ENCODE measurements at places on chromosomes 13 and 19.

- DNase-seq, result peak; percentile 94
Observed at GRCh38 chr13:104571161-104571892, 1505.1 kb upstream of the SLC10A2 start.

DNA sequence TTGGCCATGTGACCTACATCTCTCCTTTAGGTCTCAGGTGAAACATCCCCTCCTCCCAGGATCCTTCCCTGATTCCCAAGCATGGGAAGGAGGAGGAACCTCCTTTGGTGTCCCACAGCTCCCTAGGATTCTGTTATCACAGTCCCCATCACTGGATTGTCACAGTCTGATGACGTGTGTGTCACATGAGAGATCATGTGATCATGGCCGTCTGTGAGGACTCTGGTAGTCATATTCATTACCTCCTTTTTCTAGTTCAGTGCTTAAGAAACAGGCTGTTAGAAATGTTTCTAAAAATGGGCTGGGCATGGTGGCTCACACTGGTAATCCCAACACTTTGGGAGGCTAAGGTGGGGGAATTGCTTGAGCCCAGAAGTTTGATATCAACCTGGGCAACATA lies 3.0 kb downstream of the DHX34 start:
- no peak for DNase-seq

- no peak for DNase-seq
Observed at GRCh38 chr19:45467115-45467455, 711 bp upstream of the FOSB start.

GRCh38 chr13:111865826-111866225 lies 201.1 kb upstream of the SOX1 start:
- DNase-seq, result no peak

- DNase-seq, result no peak
Observed at GRCh38 chr13:39455521-39456175, 147.3 kb downstream of the LHFPL6 start.

GRCh38 chr13:43127827-43128226 lies 104.4 kb downstream of the DNAJC15 start:
- no peak for DNase-seq

DNA sequence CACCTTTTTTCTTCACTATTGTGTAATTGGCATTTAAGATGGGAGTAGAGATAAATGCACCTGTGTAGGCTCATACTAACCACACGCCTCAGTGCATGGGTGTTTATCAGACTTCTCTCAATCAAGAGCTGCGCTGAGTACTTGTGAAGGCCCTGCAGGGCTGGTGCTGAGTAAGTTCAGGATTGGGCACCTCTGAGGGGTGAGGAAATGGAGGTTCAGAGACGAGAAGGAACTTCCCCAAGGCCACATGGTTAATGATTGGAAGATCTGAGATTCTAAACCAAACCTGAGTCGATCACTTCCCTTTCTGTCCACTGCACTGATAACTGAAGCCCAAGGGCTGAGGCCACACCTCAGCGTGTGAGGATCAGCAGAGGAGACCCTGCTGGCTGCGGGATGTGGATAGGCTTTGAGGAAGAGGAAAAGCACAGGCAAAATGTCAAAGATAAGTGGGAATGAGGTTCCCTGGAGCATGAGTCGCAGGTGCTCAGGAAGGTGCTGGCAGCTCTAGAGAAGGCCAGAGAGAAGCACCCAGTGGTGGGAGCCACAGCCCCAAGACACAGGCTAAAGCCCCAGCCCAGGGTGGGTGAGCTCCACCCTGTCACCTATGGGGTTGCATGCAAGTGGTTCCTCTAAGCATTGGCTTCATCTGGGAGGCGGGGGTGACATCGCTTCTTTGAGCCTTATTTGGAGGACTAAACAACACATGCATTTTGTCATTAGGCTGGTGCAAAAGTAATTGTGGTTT lies 32.3 kb upstream of the GJB6 start:
- no peak for DNase-seq

- no peak for DNase-seq
Observed at GRCh38 chr13:52896827-52897659, 48.6 kb upstream of the PCDH8 start.

- no peak for DNase-seq
Observed at GRCh38 chr13:95239283-95239682, 62.0 kb downstream of the ABCC4 start.

GRCh38 chr19:7645163-7645562 lies 8.3 kb downstream of the STXBP2 start:
- DNase-seq, result no peak

- no peak for DNase-seq
Observed at GRCh38 chr19:44596428-44597130, 16.8 kb upstream of the IGSF23 start.

DNA sequence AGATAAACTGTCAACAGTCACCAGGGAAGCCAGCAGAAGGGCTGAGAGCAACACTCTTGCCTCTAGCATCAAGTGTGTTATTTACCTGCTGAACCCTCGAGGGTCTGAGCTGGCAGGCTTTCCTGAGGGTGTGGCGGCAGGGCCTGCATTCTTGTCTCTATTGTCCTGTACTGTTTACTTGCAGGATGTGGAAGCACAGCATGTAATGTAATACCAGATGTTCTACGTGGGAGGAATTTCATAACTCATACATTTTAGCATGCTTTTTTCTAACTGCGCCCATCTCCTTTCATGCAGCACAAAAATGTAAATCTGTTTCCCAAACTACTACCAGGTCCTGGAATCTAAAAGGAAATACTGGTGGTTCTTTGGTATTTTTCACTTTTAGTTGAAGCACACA lies 153.1 kb downstream of the RGCC start:
- DNase-seq, result no peak

- peak; percentile 64 for DNase-seq
Observed at GRCh38 chr19:7681340-7682174, 924 bp downstream of the TRAPPC5 start.

GRCh38 chr13:101698400-101698799 lies 245.9 kb downstream of the ITGBL1 start:
- DNase-seq, result no peak

GRCh38 chr19:42075364-42075615 lies 676 bp upstream of the ZNF574 start:
- peak; percentile 53 for DNase-seq

DNA sequence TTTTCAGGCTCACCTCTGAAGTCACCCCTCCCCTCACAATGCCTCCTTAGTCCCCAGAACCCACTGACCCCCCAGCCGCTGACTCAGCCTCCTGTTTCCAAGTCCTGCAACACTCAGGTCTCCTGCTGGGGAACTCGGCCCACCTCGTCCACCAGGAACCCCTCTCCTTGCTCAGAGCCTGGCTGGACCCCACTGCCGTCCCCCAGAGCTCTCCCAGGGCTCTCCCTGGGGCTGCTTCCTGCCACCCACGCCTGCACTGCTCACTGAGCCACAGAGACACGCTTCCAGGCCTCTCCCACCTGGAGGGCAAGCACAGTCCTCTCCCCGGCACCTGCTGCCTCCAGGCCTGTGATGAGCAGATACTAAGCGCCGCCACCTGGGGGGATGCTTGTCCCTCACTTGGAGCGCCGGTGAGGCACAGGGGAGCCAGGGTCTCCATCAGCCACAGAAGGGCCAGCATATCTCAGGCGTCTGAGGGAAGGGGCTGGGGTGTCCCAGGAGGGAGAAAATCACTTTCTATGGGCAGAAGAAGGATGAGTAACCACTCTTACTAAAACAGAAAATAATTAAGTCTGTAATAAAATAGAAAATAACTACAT lies 53.8 kb downstream of the KLF2 start:
- no peak for DNase-seq

DNA sequence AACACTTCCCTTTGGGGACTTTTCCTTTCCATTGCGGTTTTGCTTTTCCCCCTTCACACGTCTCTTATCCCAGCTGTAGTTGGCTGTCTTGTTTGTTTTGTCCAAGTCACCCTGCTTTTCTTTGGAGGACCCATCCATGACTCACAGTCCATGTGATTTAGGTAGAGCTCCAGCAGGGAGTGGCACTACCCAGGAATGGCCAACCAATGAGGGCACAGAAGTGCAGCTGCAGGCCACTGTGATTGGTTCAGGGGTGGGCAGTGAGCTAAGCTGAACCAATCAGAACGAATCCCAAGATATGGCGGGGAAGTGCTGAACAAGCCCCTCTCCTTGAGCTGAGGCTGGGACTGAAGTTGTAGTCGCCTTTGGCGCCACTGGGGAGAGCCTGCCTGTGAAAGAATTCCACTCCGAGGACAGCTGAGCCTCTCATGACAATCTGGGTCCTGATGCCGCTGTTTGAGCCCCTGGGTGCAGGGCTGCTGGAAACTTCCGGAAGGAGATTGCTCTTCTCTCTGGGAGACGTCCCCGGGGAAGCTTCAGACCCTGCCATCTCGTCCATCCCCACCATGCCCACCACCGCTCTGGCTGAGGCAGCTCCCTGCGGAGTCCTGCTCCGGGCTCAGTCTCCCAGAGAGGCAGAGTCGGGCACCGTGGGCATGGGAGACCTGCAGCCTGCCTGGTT lies 62.9 kb upstream of the URI1 start:
- no peak for DNase-seq

DNA sequence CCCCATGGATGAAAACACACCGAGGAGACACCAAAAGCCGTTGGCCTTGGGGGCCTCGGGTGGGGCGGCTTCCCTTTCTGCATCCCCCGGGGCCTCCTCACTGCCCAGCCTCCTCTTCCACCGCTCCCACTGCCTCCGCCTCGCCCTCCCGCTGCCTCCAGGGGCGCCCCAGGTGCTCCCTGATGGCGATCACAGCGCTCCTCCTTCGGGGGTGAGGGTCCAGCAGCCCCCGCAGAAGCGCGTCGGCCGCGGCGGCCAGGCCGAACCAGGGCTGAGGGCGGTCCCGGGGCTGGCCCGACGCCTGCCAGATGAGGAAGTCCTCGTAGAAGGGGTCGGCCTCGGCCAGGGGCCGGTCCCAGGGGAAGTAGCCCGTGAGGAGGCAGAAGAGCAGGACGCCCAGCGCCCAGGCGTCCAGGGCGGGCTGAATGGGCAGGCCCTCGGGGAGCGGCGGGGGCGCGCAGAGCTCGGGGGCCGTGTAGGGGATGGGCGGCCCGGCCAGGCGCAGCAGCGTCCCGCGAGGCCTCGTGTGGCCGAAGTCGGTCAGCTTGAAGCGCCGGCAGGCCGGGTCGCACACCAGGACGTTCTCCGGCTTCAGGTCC lies 7.2 kb downstream of the SBK2 start:
- no peak for DNase-seq

- DNase-seq, result no peak
Observed at GRCh38 chr13:39419876-39420275, 183.1 kb downstream of the LHFPL6 start.

GRCh38 chr13:20525144-20525600 lies 485 bp downstream of the CRYL1 start:
- DNase-seq, result peak; percentile 31

- no peak for DNase-seq
Observed at GRCh38 chr19:45816236-45817009, 1.3 kb upstream of the RSPH6A start.

- no peak for DNase-seq
Observed at GRCh38 chr19:40530091-40530901, 46.4 kb upstream of the SHKBP1 start.

GRCh38 chr13:114145256-114145655 lies 12.8 kb upstream of the RASA3 start:
- no peak for DNase-seq

- DNase-seq, result no peak
Observed at GRCh38 chr19:10289167-10289835, 451 bp upstream of the ICAM5 start.

DNA sequence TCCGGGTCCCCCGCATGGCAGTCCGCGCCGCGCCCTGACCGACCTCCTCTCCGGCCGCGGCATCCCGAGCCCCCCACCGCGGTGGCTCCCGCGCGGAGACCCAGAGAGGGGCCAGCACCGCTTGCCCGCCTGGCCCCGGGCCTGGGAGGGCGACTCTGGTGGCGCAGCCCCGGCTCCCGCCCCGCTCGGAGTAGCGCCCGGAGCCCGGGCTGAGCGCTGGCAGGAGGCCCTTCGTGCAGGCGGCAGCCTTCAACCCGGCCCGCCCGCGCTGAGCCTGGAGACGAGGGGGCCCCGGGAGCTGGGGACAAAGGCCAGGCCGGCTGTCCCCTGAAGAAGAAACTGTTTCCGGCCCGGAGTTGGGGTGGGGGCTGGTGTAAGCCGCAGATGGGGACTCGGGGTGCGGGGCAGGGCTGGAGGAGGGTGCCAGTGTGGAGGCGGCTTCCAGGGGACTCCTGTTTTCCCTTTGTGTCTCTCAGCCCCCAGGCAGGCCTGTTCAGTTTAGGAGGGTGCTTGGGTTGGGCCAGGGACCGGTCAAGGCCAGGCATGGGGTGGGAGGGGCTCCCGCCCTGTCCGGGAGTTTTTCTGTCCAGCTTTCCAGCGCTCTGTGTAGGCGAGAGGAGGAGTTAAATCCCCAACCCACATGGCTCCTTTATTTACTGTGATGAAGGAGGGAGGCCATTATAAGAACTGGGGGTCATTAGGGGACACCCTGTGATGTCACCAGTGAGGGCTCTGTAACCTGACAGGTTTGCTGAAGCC lies 935 bp downstream of the LRP3 start:
- DNase-seq, result no peak

GRCh38 chr19:41869374-41869955 lies 7.6 kb upstream of the CD79A start:
- no peak for DNase-seq

DNA sequence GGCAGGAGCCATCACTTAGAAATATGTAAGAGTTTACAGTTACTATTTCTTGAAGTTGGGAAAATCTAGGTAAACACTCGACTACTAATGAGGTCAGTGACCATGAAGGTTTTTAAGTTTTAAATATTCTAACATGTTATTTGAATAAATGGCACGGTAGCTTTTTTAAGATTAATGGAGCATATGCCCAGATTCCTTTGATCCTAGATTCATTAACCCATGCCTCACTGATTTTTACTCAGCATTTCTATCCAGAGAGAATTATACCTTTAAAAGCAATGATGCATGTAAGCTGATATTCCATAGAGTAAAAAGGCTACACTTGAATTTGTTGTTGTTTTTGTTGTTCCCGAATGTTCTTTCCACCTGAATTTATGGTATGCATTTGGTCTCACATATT lies 541.4 kb downstream of the DACH1 start:
- no peak for DNase-seq

DNA sequence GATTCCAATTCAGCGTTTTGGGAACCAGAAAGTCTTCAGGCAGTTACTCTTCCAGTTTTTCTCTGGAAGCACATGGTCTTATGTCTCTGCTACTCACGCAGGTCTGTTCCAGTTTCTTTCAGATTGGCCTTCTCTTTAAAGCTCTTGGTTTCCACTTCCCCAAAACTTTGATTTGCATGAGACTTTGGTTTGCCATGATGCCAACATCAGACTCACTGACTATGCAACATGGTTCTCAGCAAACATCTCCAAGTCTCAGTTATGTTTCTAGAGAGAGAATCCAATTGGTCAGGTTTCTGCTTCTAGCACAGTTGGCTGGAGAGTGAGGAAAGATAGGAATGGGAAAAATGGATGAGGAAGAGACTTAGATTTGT lies 3.1 kb downstream of the AKAP11 start:
- no peak for DNase-seq

- DNase-seq, result no peak
Observed at GRCh38 chr19:48381178-48381950, 10.0 kb downstream of the KDELR1 start.

Measured in kidney glomerular epithelial cell (primary cell).